Naive thymus-derived CD4-positive, alpha-beta T cell (primary cell): ENCODE measurements at places on chromosomes 3 and 15. TPM values are rescaled to one million over a fixed set of nuclear protein-coding genes. Genes with fewer than 3 reads are reported as not detected.

- H3K36me3 ChIP-seq: no peaks in the 10 kb centered on the region
- H3K27me3 ChIP-seq: no peaks in the 10 kb centered on the region
Observed at GRCh38 chr3:163543662-163544061, 1534.6 kb downstream of the SI start.

GRCh38 chr3:38067508-38068233, 28.7 kb downstream of the DLEC1 start:
- no peak overlapping the region for H3K27ac ChIP-seq
- no peaks in the 10 kb centered on the region for H3K4me1 ChIP-seq
- DNase-seq: no peak
- H3K27me3 ChIP-seq: no peaks in the 10 kb centered on the region
- no peak overlapping the region for H3K4me3 ChIP-seq
- H3K36me3 ChIP-seq: no peaks in the 10 kb centered on the region

GRCh38 chr15:35281515-35281914, 196.4 kb upstream of the NANOGP8 start:
- DNase-seq: no peak
- no peak overlapping the region for H3K27ac ChIP-seq
- no peaks in the 10 kb centered on the region for H3K27me3 ChIP-seq
- H3K4me3 ChIP-seq: no peak overlapping the region

- no peak overlapping the region for H3K4me3 ChIP-seq
- DNase-seq: no peak
- H3K4me1 ChIP-seq: no peaks in the 10 kb centered on the region
- H3K27me3 ChIP-seq: no peaks in the 10 kb centered on the region
- H3K36me3 ChIP-seq: no peaks in the 10 kb centered on the region
Observed at GRCh38 chr3:50169858-50170257, 14.7 kb downstream of the SEMA3F start.

- DNase-seq: no peak
- no peak overlapping the region for H3K27ac ChIP-seq
- H3K4me1 ChIP-seq: no peaks in the 10 kb centered on the region
- no peaks in the 10 kb centered on the region for H3K27me3 ChIP-seq
- H3K36me3 ChIP-seq: no peaks in the 10 kb centered on the region
Observed at GRCh38 chr15:78338781-78339180, 1.4 kb upstream of the CRABP1 start.

- H3K27me3 ChIP-seq: no peaks in the 10 kb centered on the region
- no peaks in the 10 kb centered on the region for H3K4me1 ChIP-seq
- H3K27ac ChIP-seq: no peak overlapping the region
- no peak for DNase-seq
- H3K4me3 ChIP-seq: no peak overlapping the region
Observed at GRCh38 chr3:10917176-10917575, 75.4 kb upstream of the SLC6A1 start.

GRCh38 chr15:73921254-73921925, 4.9 kb upstream of the LOXL1 start:
- H3K27ac ChIP-seq: no peak overlapping the region
- no peak overlapping the region for H3K4me3 ChIP-seq
- H3K36me3 ChIP-seq: no peaks in the 10 kb centered on the region
- H3K4me1 ChIP-seq: peaks cover 16% of the 10 kb centered on the region
- no peak for DNase-seq

DNA sequence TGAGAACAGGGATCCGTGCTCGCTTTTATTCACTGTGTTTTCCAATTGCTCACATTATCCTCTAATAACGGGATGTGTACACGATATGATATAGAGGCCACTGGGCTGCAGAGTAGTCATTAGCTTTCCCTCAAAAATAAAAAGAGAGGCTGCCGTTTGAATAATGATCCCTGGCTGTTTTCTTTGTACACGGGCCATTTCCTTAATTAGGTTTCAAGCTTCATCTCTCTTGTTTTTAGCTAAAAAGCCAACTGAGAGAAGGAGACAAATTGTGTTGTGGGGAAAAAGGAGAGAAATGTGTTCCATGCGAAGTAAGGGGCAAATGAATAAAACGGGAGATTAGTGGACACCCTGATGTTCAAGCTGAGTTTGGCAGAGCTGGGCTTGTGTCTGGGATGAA, 174.2 kb downstream of the CACNA2D3 start:
- no peak overlapping the region for H3K4me3 ChIP-seq
- H3K27ac ChIP-seq: no peak overlapping the region
- no peak for DNase-seq
- H3K27me3 ChIP-seq: no peaks in the 10 kb centered on the region
- H3K36me3 ChIP-seq: no peaks in the 10 kb centered on the region

GRCh38 chr3:64311424-64312061, 86.3 kb upstream of the PRICKLE2 start:
- H3K36me3 ChIP-seq: no peaks in the 10 kb centered on the region
- H3K27ac ChIP-seq: no peak overlapping the region
- no peaks in the 10 kb centered on the region for H3K27me3 ChIP-seq
- no peaks in the 10 kb centered on the region for H3K4me1 ChIP-seq
- no peak overlapping the region for H3K4me3 ChIP-seq

DNA sequence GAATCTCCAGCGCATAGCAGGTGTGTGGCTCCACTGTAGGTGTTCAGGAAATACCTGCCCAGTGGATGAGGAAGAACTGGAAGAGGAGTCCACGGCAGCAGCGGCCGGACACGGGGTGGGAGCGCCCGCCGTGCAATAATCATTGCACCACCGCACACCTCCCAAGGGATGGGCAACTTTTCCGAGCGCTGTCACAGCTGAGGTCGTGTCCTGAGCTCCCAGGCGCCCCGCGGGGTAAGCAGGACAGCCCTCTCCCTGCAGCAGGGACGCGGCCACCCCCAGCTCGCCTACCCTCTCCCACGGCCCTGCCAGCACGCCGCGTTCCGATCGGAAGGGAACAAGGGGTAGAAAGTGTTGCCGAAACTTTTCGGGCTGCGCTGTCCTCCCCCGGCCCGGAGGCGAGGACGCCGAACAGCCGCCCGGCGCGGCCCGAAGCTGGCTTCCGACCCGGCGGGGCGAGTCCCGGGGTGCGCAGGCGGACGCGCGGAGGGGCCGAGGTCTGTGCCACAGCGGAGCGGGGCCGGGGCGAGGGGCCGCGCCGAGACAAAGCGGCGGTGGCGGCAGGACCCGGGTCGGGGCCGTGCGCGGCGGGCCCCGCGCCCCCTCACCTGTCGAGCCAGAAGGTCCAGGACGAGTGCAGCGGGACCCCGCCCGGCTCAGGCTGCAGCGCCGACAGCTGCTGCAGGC, 475 bp downstream of the EIF4E3 start:
- peak overlapping the region; percentile 76 for H3K27ac ChIP-seq
- H3K36me3 ChIP-seq: no peaks in the 10 kb centered on the region
- peak overlapping the region; percentile 65 for H3K4me3 ChIP-seq

DNA sequence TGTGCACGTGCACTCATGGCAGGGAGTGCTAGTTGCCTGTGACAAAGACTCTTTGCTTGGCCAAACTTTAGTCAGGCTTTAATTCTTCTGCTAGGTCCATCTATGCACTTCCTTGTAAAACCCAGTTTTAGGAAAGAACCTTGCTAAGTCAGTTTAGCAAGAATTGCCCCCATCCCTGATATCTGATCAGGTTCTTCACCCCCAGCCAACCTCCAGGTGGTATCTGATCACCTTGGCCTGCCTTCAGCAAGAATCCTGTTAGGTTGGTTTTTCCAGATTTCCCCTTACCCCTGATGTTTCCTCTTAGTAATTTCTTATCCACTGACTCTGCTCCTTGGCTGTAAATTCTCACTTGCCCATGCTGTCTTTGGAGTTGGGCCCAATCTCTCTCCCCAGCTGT, 8.4 kb downstream of the HSPBAP1 start:
- no peak overlapping the region for H3K27ac ChIP-seq
- no peaks in the 10 kb centered on the region for H3K36me3 ChIP-seq
- no peak for DNase-seq

GRCh38 chr3:38586546-38587520, 62.7 kb downstream of the SCN5A start:
- no peaks in the 10 kb centered on the region for H3K27me3 ChIP-seq
- H3K4me3 ChIP-seq: no peak overlapping the region
- no peaks in the 10 kb centered on the region for H3K36me3 ChIP-seq
- H3K27ac ChIP-seq: no peak overlapping the region
- DNase-seq: peak; percentile 6

GRCh38 chr3:15316998-15317435, 15.4 kb downstream of the SH3BP5 start:
- H3K27ac ChIP-seq: no peak overlapping the region
- H3K4me1 ChIP-seq: peaks cover 54% of the 10 kb centered on the region
- no peak for DNase-seq
- H3K27me3 ChIP-seq: no peaks in the 10 kb centered on the region

GRCh38 chr3:150253622-150254021, 154.5 kb upstream of the TSC22D2 start:
- no peaks in the 10 kb centered on the region for H3K36me3 ChIP-seq
- DNase-seq: no peak
- no peaks in the 10 kb centered on the region for H3K4me1 ChIP-seq
- no peak overlapping the region for H3K27ac ChIP-seq

- no peaks in the 10 kb centered on the region for H3K4me1 ChIP-seq
- H3K36me3 ChIP-seq: no peaks in the 10 kb centered on the region
- no peak overlapping the region for H3K4me3 ChIP-seq
- H3K27me3 ChIP-seq: peaks cover 7% of the 10 kb centered on the region
- DNase-seq: no peak
Observed at GRCh38 chr15:83285284-83285978, 967 bp upstream of the BNC1 start.

GRCh38 chr3:10395671-10396070, 74.8 kb upstream of the SEC13 start:
- DNase-seq: no peak
- peaks cover 28% of the 10 kb centered on the region for H3K4me1 ChIP-seq
- H3K27ac ChIP-seq: no peak overlapping the region

DNA sequence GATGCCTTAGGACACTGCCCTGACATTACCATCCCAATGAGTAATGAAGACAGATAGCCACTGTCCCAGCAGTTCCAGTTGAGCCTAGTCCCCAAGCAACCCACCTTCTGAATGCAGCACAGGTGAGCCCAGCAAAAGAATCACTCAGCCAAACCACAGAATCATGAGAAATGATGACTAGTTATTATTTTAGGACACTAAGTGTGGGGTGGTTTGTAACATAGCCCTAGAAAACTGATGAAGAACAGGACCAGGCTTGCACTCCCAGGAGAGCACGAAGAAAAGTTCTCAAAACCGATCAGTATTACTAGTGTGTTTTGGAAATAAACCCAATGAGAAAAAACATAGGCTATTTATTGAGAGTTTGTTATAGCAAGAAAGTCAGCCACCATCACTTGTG, 129.6 kb upstream of the CNTN6 start:
- no peaks in the 10 kb centered on the region for H3K27me3 ChIP-seq
- no peak overlapping the region for H3K27ac ChIP-seq
- no peak overlapping the region for H3K4me3 ChIP-seq
- H3K36me3 ChIP-seq: no peaks in the 10 kb centered on the region

DNA sequence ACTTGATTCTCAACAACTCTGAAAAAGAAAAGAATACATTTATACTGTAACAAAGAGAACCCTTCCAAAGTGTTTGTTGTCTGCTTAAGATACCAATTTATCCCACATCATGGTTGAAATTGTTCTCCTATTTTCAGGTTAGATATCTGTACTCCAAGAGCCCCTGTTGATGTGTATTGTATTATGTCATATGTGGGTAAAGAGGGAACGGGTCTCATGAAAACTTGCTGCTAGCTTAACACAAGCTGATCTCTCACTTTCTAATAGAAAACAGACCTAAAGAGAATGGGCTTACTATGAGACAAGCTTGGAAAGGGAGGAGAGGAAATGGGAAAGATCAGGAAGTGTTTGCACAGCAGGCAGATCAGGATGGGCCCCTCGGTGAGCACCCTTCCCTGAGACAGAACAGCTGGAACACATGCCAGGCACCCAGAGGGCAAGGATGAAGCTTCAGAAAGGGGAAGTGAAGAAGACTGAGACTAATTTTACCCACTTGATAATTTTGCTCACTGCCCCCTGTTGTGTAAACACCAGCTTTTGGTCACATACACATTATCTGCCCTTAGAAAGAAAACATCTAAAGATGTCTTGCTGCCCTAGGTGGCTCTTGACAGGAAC, 747.9 kb upstream of the CCDC54 start:
- no peak overlapping the region for H3K27ac ChIP-seq
- no peaks in the 10 kb centered on the region for H3K27me3 ChIP-seq
- H3K36me3 ChIP-seq: no peaks in the 10 kb centered on the region
- H3K4me1 ChIP-seq: no peaks in the 10 kb centered on the region

- no peaks in the 10 kb centered on the region for H3K4me1 ChIP-seq
- H3K27me3 ChIP-seq: no peaks in the 10 kb centered on the region
- no peak overlapping the region for H3K27ac ChIP-seq
- no peaks in the 10 kb centered on the region for H3K36me3 ChIP-seq
Observed at GRCh38 chr3:133254151-133254550, 145.7 kb upstream of the BFSP2 start.

- DNase-seq: no peak
- peak overlapping the region; percentile 96 for H3K27ac ChIP-seq
- no peak overlapping the region for H3K4me3 ChIP-seq
- H3K36me3 ChIP-seq: no peaks in the 10 kb centered on the region
Observed at GRCh38 chr3:150543531-150543930, 2.8 kb downstream of the SERP1 start.

DNA sequence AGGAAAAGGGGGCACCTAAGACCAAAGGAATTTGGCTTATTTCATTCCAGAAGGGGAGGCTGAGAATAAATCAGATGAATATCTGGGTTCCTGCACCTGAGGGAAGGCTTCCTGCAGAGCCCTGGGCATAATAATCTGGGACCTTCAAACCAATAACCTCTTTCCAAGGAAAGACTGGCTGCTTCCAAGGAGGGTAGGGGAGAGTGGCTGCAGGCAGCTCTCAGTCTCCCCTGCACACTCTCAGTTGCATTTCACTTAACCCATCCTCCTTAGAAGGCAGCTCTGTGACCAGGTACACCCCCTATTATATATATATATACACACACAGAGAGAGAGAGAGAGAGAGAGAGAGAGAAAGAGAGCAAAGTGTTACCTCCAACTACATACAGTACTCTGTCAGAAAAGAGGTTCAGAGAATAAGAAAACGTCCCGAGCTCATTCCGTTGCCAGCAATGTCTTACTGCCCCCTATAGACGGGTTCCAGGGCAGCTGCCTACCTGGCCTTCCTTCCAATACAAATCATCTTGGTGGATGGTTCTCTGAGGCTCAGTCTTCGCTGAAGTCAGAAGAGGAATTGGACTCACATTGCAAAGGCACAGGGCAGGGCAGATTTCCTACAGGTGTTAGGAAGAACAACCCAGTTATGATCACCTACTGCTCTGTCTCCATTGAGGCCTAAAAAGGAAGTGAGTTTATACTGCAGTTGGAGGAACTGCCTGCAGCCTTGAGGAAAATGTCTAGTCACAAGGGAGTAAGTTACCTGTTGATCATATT, 26.1 kb downstream of the CAPN3 start:
- no peak overlapping the region for H3K4me3 ChIP-seq
- no peaks in the 10 kb centered on the region for H3K4me1 ChIP-seq
- H3K27ac ChIP-seq: no peak overlapping the region
- H3K27me3 ChIP-seq: no peaks in the 10 kb centered on the region
- no peaks in the 10 kb centered on the region for H3K36me3 ChIP-seq

GRCh38 chr15:43509660-43510199, 7.7 kb upstream of the MAP1A start:
- H3K27ac ChIP-seq: peak overlapping the region; percentile 76
- H3K4me3 ChIP-seq: peak overlapping the region; percentile 88
- H3K27me3 ChIP-seq: no peaks in the 10 kb centered on the region
- DNase-seq: no peak

The TMEM45A gene
- 0.36 and 0.44 TPM in 2 replicates for total RNA-seq

The FBXO45 gene
- total RNA-seq: 14.6 and 15.9 TPM in 2 replicates

The SNAP23 gene
- 60.0 and 62.6 TPM in 2 replicates for total RNA-seq

The RTP3 gene
- not detected for total RNA-seq

The CTXN2 gene
- not detected for total RNA-seq

The C15orf39 gene
- total RNA-seq: 30.9 TPM

The DUOXA2 gene
- not detected for total RNA-seq

The EPB42 gene
- not detected for total RNA-seq

The FBXO40 gene
- not detected for total RNA-seq

The ZCWPW2 gene
- 1.0 TPM for total RNA-seq
